HT1080 (cell line): ENCODE measurements at places on chromosomes 5 and 9. TPM values are rescaled to one million over a fixed set of nuclear protein-coding genes. Genes with fewer than 3 reads are reported as not detected.

HAVCR2 gene
- total RNA-seq = 0.20 and 0.39 TPM in 2 replicates

PCDHGA5 gene
- total RNA-seq = 0.07 and 0.21 TPM in 2 replicates

DMRT3 gene
- total RNA-seq = not detected in 2 replicates

C9 gene
- not detected in 2 replicates for total RNA-seq

SNX30 gene
- 7.7 and 8.1 TPM in 2 replicates for total RNA-seq

HACD4 gene
- not detected in 2 replicates for total RNA-seq

DNA sequence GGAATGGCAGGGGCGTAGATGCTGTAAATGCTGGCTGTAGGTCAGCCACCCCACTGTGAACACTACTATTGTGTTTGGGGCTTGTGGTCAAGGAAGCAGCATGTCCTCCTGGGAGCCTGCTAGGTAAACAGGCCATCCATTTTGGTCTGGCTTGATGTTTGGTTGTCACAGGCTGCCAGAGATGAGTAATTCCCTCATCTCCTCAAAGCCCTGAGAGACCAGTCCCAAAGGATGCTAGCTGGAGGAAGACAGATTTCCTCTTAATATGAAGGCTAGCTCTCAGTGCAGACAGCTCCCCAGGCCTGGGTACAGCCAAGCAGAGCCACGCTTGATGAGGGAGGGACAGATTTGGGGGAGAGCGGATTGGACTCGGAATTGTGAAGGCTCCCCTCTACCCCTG, 72.5 kb upstream of the MAP1B start:
- DNase-seq = peak; percentile 49

DNA sequence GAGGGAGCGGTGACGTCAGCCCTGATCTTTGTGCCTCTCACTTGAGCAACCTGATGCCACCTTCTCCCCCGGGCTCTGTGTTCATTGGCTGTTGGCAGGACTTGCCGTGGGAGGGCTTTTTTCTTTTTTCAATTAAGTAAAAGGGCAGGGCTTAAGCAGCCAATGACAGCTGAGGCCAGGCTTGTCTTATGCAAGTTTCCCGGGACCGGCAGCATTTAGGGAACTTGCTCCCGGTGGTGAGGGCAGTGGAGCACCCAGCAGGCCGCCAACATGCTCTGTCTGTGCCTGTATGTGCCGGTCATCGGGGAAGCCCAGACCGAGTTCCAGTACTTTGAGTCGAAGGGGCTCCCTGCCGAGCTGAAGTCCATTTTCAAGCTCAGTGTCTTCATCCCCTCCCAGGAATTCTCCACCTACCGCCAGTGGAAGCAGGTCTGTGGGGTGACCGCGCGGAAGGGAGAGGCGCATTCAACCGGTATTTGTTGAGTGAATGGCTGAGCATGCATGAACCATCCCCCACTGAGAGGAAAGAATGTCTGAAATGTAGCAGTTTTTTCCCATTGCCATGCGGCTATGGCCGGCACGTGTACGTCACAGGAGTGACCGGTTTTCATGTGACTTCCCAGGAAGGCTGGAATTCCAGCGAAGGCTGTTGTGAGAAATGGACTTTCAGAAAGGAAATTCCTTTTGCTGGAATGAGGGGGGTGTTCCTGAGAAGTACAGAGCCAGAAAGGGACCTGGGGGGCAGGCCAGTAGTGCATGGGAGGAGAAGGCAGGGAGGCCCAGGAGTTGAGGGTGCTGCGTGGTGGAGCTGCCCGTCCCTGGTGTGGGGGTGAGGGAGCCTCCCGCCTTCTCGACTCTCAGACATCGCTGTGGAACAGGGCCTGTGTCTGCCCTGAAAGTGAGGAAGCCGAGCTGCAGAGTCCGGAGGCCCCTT, 29.0 kb downstream of the PTGES2 start:
- peak; percentile 95 for DNase-seq

GRCh38 chr9:134602547-134603362, 38.8 kb upstream of the COL5A1 start:
- peak; percentile 100 for DNase-seq

GRCh38 chr9:130114741-130115140, 57.5 kb upstream of the NCS1 start:
- DNase-seq = no peak

- no peak for DNase-seq
Measured at GRCh38 chr9:136682710-136683109, 4.5 kb downstream of the AGPAT2 start.

- DNase-seq = no peak
Measured at GRCh38 chr5:97427235-97427634, 244.2 kb upstream of the RIOK2 start.

DNA sequence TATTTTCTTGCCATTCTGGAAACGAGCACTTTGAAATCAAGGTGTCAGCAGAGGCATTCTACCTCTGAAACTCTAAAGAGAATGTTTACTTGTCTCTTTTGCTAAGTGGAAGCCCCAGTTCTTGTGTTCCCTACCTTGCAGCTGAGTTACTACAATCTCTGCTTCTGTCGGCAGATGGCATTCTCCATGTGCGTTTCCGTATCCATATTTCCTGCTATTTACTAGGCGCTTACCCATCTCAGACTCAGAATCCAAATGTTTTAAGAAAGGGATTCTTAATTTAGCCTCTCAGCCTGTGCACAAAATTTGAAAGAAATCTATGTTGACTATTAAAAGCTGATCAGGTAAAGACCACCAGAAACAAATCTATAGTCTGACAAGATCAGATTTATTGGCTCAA, 221.3 kb upstream of the FTMT start:
- DNase-seq = no peak

DNA sequence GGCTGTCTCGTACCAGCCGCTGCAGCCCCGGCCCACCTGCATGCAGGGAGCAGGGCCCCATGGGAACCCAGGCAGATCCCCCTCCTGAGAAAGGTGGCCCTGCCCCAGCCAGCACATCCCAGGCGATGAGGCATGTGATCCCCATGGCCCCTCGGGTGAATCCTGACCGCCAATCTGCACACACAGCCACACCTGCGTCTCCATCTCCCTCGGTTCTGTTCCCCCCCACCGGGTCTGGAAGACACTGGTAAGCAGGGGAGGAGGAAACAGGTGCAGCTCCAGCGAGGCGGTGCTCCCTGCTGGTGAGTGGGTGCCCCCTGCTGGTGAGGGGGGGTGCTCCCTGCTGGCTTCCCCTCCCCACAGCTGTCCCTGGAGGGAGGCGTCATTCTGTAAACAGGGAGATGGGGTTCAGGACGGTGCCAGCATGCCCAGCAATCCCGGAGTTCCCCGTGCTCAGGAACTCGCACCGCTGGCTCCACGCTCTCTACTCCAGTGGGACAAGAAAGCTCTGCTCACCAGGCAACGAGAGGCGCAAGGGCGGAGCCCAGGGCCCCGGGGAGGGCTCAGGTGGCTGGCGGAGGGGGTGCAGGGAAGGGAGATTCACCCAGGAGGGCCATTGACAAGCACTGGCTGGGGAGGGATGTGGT, 28.4 kb upstream of the SLC12A7 start:
- DNase-seq = peak; percentile 59

DNA sequence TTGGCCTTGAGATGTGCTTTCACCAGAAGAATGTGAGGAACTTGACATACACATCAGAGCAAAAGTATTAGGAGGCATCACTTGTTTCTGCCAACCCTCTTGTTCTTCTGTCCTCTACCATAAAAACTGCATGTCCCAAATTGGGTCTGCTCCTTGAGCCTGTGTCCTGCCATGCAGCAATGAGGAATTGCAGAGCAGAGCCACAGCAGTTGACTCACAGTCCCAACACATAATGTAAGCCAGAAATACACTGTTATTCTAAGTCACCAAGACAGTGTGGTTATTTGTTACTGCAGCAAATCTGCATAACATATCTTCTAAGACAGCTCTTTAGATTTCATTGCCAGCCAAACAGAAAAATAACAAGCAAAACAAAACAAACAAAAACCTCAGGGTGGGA, 598.2 kb downstream of the PRELID2 start:
- DNase-seq = no peak

DNA sequence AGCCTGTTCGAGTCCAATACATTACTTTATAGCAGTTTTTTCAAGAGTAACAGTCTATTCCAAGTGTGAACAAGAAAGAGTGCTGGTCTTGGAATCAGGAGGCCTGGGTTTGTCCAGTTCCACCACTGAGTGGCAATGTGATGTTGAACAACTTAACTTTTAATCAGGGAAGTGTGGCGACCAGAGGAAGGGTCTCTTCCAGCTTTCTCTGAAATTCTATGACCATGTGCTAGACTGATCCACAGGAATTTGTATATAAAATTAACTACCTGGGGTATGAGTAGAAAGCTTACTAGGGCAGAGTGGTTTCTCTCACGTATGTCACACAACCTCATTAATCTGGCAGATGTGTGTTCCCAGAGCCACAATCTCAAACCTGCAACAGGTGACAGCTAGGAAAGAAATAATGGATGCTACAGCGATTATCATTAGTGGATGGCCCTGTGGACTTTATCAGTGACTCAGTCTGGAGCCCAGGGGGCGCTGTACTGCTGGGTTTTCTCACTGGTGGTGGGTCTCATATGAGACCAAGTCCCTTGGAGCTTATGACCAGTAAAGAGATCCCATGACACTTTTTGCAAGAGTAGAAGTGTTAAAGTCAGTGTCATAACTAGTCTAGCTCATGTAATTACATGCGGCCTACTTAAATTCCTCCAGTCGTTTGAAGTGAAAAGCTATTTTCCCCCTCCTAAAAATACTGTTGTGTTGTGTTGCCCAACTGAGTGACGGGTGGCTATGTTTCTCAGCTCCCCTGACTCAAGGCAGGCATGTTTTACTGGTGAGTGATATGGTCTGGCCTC, 116.5 kb downstream of the GDNF start:
- DNase-seq = peak; percentile 77

GRCh38 chr5:20370061-20370460, 382.1 kb upstream of the CDH18 start:
- no peak for DNase-seq

- peak; percentile 24 for DNase-seq
Measured at GRCh38 chr5:39992617-39993202, 567.9 kb upstream of the DAB2 start.

DNA sequence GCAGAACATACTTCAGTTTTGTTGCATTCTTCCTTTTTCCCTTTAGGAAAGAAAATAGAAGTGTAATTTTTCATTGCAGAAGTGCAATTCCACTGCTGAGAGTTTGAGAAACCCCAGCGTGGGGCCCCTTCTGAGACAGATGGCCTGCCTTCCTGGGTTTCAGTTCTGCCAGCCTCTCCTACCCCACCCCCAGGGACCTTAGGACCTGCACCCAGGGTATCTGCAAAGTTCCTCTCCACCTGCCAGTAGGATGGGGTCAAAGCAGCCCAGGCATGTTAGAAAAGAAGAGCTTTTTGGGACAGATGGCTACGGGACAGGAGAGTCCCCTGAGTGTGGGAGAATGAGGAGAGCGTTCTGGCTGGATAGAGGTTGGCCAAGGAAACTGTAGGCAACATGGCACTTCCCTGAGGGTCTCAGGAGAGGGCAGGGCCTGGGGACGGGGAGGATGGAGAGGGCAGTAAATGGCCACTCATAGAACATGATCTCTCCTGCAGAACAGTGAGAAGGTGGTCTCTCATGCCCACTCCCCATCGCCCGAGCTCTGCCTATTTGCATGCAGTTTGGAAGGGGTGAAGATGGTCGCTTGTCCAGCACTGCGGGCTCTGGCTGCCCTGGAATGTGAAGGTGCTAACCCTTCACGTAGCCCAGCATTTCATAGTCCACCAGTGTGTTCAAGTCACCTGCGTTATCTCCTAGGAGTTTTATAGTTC, at the start of gene TIFAB:
Gene TIFAB, minus strand, starts transcription at position 31 of the 710 bp plus-strand sequence. CDS start 2,412 bp downstream, outside the sequence.
- DNase-seq = no peak
